ENCODE measurements at places on chromosomes 5 and 9.

DNA sequence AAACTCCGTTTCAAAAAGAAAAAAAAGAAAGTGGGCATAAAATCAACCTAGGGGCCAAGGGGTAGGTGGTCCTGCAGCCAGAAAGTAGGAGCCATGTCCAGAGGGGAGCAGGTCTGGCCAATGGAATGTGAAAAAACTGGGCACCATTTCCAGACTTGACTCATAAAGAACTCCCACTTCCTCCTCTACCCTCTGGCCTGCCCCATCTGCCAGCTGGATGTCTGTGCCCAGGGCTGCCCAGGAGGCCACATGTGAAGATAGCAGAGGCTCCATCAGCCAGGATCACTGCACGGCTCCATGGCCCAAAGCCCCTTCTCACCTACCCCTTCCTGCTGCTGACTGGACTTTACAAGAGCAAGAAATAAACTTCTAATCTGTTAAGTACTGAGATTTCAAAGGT lies 42.1 kb upstream of the EEIG1 start:
- DNase-seq: no peak

- DNase-seq: no peak
Measured at GRCh38 chr9:96008502-96009222, 133.2 kb downstream of the ERCC6L2 start.

DNA sequence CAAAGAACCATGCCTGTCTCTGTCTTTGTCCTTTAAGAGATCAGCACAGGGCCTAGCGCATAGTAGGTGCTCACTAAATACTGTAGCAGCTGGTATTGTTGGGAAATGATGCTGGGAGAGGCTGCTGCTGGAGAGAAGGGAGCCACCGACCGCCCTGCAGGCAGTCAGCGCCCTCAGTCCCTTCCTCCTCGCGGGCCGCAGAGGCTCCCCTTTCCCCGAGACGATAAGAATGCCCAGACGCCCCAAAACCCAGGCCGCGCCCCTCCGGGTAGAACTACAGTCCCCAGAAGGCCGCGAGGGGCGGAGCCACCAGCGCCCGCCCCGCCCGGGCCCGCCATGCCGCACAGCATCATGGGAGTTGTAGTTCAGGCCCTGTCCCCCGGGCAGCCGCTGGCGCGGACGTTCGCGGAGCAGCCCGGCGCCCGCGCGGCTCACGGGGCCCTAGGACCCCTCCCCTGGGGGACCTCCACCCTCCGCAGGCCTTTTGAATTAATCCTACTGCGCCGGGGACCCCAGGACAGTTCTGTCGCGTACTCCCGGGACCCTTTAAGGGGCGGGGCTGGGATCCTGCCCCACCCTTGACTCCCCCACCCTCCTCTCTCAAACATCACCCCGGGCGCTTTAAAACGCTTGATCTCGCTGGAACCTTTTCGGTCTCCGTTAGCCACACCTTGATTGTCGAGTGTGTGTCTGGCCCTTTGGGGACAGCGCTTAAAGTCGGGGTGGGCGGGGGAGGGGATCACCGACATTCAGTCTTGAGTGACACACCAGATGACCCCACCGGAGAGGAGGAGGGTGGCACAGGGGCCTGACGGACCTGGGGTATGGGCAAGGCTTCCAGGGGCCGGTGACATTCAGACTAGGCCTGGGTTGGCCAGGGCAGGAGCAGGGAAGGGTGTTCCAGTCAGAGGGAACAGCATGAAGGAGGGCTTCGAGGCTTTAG lies 24.8 kb upstream of the IER5L start:
- DNase-seq: peak; percentile 85

GRCh38 chr5:159990506-159990905 lies 18.4 kb upstream of the TTC1 start:
- DNase-seq: no peak

DNA sequence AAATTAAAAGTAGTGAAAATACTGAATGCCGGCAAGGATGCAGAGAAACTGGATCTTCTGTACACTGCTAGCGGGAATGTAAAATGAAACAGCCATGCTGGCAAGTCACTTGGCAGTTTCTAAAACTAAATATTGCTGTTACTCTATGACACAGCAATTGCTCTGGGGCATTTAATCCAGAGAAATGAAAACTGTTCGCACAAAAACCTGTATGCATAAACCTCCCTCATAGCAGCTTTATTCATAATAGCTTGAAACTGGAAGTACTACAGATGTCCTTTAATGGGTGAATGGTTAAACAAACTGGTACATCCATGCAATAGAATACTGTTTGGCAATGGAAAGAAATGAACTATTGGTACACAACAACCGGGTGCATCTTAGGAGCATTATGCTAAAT lies 167.2 kb downstream of the ARHGAP26 start:
- no peak for DNase-seq

DNA sequence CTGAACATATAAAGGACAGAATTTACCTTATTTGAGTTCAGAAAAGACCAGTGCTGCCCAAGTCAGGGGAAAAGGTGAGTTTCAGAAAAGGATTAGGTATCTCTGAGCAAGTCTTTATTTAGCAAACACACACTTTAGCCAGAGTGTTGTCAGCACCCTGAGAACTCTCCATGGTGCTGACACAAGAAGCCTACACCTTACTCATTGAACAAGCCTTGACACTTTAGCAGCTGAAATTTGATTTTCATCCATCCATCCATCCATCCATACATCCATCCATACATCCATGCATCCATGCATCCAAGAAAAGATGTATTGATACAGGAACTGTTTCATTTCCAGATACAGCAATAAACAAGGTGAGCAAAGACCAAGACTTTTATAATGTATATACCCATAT lies 311.2 kb downstream of the TRIM32 start:
- DNase-seq: no peak

DNA sequence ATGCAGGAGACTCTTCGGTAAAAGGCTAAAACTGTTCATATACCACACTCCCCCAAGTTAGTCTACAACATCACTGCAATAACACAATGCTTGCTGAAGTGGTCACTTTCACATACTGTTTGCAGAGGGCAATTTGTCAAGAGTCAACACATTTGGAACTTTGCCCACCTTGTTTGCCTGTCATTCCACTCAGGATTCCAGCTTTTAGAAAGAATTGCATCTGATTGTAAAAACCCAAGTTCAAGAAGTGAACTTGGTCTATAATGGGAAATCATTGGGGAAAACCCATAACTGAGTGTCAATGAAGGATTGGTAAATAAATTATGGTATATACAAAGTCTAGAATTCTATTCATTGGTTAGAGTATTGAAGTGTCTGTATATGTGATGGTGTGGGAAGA lies 120.5 kb downstream of the GADD45G start:
- DNase-seq: no peak

- DNase-seq: no peak
Measured at GRCh38 chr5:154278908-154279307, 88.4 kb downstream of the GALNT10 start.

DNA sequence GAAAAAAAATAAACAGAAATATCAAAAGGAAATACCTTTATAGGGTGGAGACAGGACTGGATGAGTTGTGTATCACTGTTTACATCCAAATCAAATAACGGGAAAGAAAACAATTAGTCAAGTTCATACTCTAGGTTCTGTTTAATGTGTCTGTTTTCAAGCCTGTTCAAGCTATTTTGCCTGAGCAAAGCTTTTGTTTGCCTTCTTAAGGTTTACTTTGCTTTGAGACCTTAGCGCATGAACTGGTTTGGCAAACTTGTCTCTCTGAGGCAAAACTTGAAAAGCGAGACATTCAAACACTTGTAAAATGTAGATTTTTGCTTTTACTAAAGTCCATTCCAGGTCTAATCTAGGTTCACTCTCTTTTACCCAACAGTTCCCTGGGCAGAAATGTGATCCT lies 174.1 kb upstream of the RFX3 start:
- no peak for DNase-seq

DNA sequence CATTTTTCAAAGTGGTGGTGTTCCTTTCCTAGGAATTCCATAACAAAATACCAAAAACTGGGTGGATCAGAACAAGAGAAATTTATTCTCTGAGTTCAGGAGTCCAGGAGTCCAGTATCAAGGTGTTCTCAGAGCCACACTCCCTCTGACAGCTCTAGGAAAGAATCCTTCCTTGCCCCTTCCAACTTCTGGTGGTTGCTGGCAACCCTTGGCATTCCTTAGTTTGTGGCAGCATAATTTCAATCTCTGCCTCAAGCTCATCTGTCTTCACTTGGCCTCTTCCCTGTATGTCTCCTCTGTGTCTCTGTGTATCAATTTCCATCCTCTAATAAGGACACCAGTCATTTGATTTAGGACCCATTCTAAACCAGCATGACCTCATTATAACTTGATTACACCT lies 243.7 kb downstream of the MPDZ start:
- DNase-seq: no peak
